ENCODE measurements at places on chromosomes 4 and X. TPM values are rescaled to one million over a fixed set of nuclear protein-coding genes. Genes with fewer than 3 reads are reported as not detected.

- no peak for DNase-seq
- no peaks in the 10 kb centered on the region for H3K4me1 ChIP-seq
- no peaks in the 10 kb centered on the region for H3K36me3 ChIP-seq
- no peak overlapping the region for H3K27ac ChIP-seq
These were observed 47.5 kb downstream of the ATG4A start for GRCh38 chrX:108138814-108139702.

- no peak overlapping the region for H3K4me3 ChIP-seq
- peaks cover 11% of the 10 kb centered on the region for H3K36me3 ChIP-seq
These were observed 159.6 kb downstream of the PTTG2 start for GRCh38 chr4:38119668-38120385.

DNA sequence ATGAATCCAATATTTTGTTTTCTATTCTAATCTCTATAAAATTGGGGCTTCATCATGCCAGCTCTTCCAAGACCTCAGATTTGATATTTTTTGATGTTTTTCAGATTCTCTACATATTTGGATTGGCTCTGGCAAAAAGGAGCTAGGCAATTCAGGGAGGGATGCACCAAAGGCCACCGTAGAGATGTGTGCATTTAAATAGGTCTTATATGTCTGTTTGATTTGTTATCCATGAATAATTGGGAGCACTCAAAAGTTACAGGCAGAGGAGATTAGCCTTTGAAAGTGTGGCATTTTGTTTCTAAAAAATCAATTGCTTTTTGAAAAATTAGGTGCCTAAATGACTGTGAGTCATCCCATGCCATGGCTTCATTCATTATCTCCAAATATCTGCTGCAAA lies 147.1 kb upstream of the RPS6KA6 start:
- no peaks in the 10 kb centered on the region for H3K27me3 ChIP-seq
- no peak overlapping the region for H3K27ac ChIP-seq
- DNase-seq: no peak

The POU3F4 gene
- total RNA-seq: not detected

The CCDC120 gene
- total RNA-seq: 13.5 TPM

DNA sequence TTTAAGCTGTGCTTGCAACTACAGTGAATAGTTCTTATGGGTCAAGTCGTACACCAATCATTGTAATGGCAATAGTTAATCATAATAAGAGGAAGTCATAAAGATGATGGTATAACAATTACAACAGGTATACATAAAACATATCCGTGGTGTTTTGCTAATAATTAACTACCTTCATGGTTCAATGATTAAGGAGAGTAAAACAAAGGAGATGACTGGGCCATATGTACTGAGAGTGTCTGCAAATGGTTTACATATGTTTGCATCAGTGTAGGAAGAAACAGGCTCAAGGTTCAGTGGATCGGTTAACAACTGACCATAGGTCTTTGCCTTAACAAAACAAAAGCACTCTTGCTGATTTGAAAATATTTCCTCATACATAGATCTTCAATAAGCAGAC lies 253.0 kb downstream of the COX7B2 start:
- H3K27me3 ChIP-seq: no peaks in the 10 kb centered on the region
- DNase-seq: no peak
- H3K27ac ChIP-seq: no peak overlapping the region
- H3K4me1 ChIP-seq: no peaks in the 10 kb centered on the region

GRCh38 chrX:7027071-7027470 lies 120.4 kb upstream of the STS start:
- DNase-seq: no peak
- no peaks in the 10 kb centered on the region for H3K27me3 ChIP-seq
- no peak overlapping the region for H3K4me3 ChIP-seq
- H3K27ac ChIP-seq: no peak overlapping the region
- no peaks in the 10 kb centered on the region for H3K36me3 ChIP-seq

DNA sequence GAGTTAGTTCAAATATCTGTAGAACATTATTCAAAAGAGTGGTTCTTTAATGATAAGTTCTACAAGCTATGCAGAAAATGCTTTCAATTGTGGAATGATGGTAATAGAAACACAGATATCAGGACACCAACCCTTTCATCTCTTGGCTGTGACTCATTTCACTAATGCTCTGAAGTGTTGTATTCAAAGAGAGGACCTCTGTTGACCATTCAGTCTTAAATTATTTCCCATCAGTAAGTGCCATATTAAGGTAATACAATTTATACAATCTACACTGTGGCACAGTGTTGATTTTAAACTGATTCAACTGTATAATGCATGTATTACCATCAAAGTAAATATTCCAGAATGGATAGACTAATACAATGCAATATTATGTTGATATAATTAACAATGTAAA lies 289.0 kb upstream of the ADGRL3 start:
- H3K36me3 ChIP-seq: no peaks in the 10 kb centered on the region
- no peak overlapping the region for H3K4me3 ChIP-seq
- no peak overlapping the region for H3K27ac ChIP-seq
- no peak for DNase-seq
- H3K27me3 ChIP-seq: no peaks in the 10 kb centered on the region

The PFKFB1 gene
- not detected for total RNA-seq

DNA sequence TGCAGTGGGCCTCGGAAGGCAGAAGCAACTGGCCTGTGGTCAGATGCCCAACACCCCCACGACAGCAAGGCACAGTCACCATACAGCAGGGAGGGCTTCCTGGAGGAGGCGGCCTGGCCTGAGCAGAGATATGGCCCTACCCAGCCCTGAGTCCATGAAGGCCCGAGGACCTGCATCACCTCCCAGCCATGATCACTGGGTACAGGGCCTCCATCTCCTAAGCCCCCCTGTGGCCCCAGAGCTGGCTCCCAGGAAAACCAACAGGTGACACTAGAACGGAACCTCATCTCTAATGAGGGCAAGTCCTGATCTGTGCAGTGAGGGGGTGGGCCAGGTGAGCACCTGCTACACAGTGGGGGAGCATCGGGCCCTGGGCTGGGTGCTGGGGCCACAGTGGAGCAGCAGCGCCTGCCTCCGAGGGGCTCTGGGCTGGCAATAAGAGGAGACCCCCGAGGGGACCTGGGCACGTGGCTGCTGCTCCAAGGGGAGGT lies 26.2 kb upstream of the MXD4 start:
- H3K36me3 ChIP-seq: no peaks in the 10 kb centered on the region
- no peaks in the 10 kb centered on the region for H3K27me3 ChIP-seq
- H3K4me1 ChIP-seq: peaks cover 5% of the 10 kb centered on the region
- peak; percentile 52 for DNase-seq
- H3K4me3 ChIP-seq: no peak overlapping the region
- no peak overlapping the region for H3K27ac ChIP-seq

GRCh38 chr4:135838889-135839288 lies 1637.3 kb upstream of the PABPC4L start:
- no peak for DNase-seq
- no peak overlapping the region for H3K4me3 ChIP-seq
- H3K27me3 ChIP-seq: no peaks in the 10 kb centered on the region
- H3K27ac ChIP-seq: no peak overlapping the region

- H3K27me3 ChIP-seq: no peaks in the 10 kb centered on the region
- no peak overlapping the region for H3K27ac ChIP-seq
- no peak overlapping the region for H3K4me3 ChIP-seq
These were observed 61.0 kb upstream of the SMIM10 start for GRCh38 chrX:134929808-134930207.

GRCh38 chr4:88524171-88524570 lies 595 bp upstream of the PYURF start:
- H3K27me3 ChIP-seq: no peaks in the 10 kb centered on the region
- H3K4me1 ChIP-seq: peaks cover 23% of the 10 kb centered on the region
- peaks cover 23% of the 10 kb centered on the region for H3K36me3 ChIP-seq
- H3K4me3 ChIP-seq: peak overlapping the region; percentile 76
- H3K27ac ChIP-seq: peak overlapping the region; percentile 91

GRCh38 chrX:21004835-21005234 lies 369.4 kb upstream of the CNKSR2 start:
- no peak for DNase-seq
- no peak overlapping the region for H3K4me3 ChIP-seq
- no peaks in the 10 kb centered on the region for H3K4me1 ChIP-seq
- H3K27me3 ChIP-seq: no peaks in the 10 kb centered on the region

The PAGE1 gene
- not detected for total RNA-seq
